ENCODE measurements at places on chromosomes 12 and 14. TPM values are rescaled to one million over a fixed set of nuclear protein-coding genes. Genes with fewer than 3 reads are reported as not detected.

Gene HNRNPC
- total RNA-seq, result 387 TPM

Gene TMEM52B
- total RNA-seq, result 0.25 TPM

Gene JPH4
- 40.1 TPM for total RNA-seq

Gene C12orf54
- not detected for total RNA-seq

Gene ART4
- 0.25 TPM for total RNA-seq

Gene SLC7A7
- total RNA-seq, result 1.5 TPM

Gene EPYC
- total RNA-seq, result not detected

Gene UBE3B
- total RNA-seq, result 21.6 TPM

Gene OR4E2
- not detected for total RNA-seq

Gene TMBIM4
- 27.3 TPM for total RNA-seq

Gene DHRS4
- total RNA-seq, result 5.7 TPM

Gene GDF3
- total RNA-seq, result not detected

Gene SYNDIG1L
- total RNA-seq, result 0.98 TPM

Gene SPX
- total RNA-seq, result 0.25 TPM

Gene RIMKLB
- total RNA-seq, result 110 TPM
